ENCODE measurements at places on chromosomes 2 and 18.

DNA sequence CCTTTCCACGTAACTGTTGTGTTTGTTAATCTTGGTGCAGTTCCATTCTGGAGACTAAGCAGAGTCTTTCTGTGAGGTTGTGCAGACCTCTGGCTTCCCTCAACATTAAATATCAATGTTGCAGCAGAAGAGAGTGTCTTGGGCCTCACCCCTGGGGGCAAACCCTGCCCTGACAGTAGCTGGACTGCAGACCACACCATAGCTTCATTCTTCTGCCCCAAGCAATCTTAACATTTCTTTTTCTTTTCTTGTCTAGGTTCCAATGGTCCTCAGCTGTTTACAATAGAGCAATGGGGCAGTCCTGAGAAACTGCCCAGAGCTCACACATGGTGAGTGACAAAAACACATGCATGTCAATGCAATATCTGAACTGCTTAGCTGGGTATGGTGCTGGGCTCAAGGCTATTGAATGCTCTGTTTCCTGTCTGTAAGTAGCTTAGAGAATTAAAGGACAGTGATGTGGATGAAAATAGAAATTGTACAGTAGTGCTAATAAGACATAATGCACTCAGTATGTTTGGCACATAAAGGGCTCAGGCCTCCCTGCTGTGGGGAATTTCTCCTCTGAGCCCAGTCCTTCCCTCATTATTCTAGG is 237.6 kb downstream of the ALPK2 start:
- no peaks in the 10 kb centered on the region for H3K36me3 ChIP-seq
- DNase-seq, result no peak
- no peaks in the 10 kb centered on the region for H3K27me3 ChIP-seq

DNA sequence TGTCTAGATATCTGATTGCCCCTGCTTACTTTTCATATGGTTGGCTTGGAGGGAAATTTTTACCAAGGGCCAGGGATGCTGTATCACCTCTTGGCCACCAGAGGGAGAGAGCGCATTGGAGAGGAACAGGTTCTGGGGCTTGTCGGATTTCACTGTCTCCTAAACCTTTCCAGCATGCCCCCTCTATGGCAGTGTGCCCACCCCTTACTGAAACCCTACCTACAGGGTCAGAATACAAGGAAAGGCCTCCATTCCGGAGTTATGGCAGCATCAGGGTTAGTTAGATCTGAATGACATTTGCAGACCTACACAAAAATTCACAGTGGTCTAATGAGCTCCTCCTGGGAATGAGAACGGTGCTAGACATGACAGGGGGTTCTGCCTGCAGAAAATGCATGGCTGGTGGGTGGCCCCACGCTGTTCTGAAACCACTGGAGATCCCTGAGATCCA is 5.8 kb downstream of the SLC14A2 start:
- no peaks in the 10 kb centered on the region for H3K36me3 ChIP-seq
- no peaks in the 10 kb centered on the region for H3K4me1 ChIP-seq
- no peaks in the 10 kb centered on the region for H3K27me3 ChIP-seq
- H3K4me3 ChIP-seq, result no peak overlapping the region
- DNase-seq, result peak; percentile 22

- no peak overlapping the region for H3K4me3 ChIP-seq
- H3K4me1 ChIP-seq, result peaks cover 13% of the 10 kb centered on the region
- no peak overlapping the region for H3K27ac ChIP-seq
- H3K27me3 ChIP-seq, result no peaks in the 10 kb centered on the region
Measured at GRCh38 chr2:30565851-30566358, 118.9 kb downstream of the LCLAT1 start.

DNA sequence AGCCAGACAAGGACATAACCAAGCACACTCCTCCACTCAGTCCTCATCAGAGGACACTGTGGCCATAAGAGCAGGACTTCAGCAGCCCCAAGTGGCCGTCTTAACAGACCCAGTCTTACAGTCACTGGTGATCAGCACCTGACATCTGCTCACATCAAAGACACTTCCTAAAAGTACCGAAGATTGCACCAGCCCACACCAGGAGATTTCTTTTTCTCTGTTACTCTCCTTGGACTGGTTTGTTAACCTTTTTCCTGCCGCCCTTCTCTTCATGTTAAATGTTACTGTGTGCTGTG is 44.1 kb downstream of the MRPS5 start:
- no peak for DNase-seq
- peak overlapping the region; percentile 42 for H3K4me3 ChIP-seq
- peak overlapping the region; percentile 59 for H3K27ac ChIP-seq
- no peaks in the 10 kb centered on the region for H3K36me3 ChIP-seq

- H3K36me3 ChIP-seq, result peaks cover 29% of the 10 kb centered on the region
- DNase-seq, result no peak
- H3K27ac ChIP-seq, result no peak overlapping the region
Measured at GRCh38 chr18:35123811-35124210, 82.6 kb downstream of the MAPRE2 start.

- H3K27me3 ChIP-seq, result no peaks in the 10 kb centered on the region
- DNase-seq, result no peak
- H3K27ac ChIP-seq, result no peak overlapping the region
- no peaks in the 10 kb centered on the region for H3K36me3 ChIP-seq
- no peaks in the 10 kb centered on the region for H3K4me1 ChIP-seq
Measured at GRCh38 chr2:150165988-150166312, 321.5 kb downstream of the RND3 start.

GRCh38 chr2:204608237-204608939 is 63.1 kb downstream of the PARD3B start:
- DNase-seq, result no peak
- H3K4me3 ChIP-seq, result no peak overlapping the region
- H3K4me1 ChIP-seq, result no peaks in the 10 kb centered on the region
- H3K36me3 ChIP-seq, result no peaks in the 10 kb centered on the region
- H3K27ac ChIP-seq, result no peak overlapping the region

DNA sequence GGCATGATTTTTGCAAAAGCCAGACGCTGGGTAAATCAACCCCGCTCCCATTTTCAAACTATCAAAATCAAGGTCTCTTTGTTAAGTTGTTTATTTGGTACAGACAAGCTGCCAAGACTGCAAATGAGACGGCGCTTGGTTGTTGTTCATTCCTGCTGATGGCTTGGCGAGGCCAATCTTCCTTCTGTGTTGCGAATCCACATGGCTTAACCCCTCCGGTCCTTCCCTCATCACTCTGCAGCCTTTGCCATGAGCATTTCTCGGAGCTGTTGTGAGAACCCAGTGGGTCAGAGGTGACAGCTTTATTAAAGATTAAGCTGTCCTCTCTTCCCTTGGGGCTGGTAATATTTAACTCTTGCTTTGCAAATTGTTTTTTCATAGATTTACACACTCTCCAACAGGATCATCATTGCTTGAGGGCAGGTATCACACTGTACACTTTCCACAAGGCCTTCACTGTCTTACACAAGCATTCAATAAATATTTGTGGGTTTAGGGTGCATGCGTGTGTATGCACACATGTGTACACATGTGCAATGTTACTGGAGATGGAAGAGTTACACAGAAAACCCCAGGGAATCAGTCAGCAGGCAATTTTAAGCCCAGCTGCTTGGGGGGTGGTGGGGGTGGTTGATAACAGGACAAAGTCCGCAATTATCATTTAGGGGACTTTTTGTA is 27.8 kb upstream of the KCNF1 start:
- no peak overlapping the region for H3K27ac ChIP-seq
- H3K4me3 ChIP-seq, result no peak overlapping the region
- no peaks in the 10 kb centered on the region for H3K4me1 ChIP-seq
- peaks cover 6% of the 10 kb centered on the region for H3K27me3 ChIP-seq

DNA sequence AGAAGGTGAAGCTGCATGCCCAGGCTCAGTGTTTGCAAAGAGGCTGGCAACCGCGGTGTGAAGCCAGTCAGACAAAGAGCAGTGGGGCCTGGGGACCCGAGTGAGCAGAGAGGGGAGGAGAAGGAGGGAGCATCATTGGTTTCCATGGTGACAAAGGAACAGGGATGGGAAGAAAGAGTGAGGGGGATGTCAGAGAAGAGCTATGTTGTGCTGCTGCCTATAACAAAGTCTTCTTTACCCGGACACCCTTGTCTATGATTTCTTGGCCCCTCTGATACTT is 14.5 kb downstream of the TMEM247 start:
- peaks cover 3% of the 10 kb centered on the region for H3K27me3 ChIP-seq
- no peaks in the 10 kb centered on the region for H3K36me3 ChIP-seq
- DNase-seq, result no peak
- no peak overlapping the region for H3K27ac ChIP-seq
- no peak overlapping the region for H3K4me3 ChIP-seq
- peaks cover 7% of the 10 kb centered on the region for H3K4me1 ChIP-seq

- peak overlapping the region; percentile 8 for H3K27ac ChIP-seq
- DNase-seq, result no peak
- no peak overlapping the region for H3K4me3 ChIP-seq
- H3K4me1 ChIP-seq, result peaks cover 12% of the 10 kb centered on the region
- H3K27me3 ChIP-seq, result no peaks in the 10 kb centered on the region
Measured at GRCh38 chr18:79379251-79379905, 16.4 kb upstream of the NFATC1 start.

DNA sequence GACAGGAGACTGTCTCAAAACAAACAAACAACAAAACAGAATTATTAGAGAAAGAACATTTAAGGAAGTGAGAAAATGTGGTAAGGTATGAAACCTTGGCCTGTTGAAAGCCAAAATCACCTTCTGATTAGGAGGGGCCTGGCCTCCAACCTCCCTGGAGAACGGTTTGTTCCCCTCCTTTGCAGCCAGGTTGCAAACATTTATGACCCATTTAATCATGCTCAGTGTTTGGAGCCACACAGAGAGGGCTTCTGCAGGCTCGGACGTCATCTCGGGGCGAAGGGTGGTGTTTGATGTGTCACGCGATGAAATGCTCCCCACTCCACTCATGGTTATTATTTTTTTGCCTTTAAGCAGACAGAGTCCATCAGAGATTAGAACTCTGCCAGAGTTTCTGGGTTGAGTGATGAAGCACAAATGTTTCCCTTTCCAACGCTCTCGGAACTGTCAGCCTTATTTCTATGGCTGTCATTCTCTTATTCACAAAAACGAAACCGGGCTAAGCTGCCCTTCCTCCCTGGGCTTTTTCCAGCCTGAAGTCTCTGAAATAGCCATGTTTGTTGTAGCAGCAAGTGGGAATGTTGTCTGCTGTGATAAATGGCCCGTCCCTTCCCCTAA is 33.6 kb upstream of the ROCK2 start:
- H3K27me3 ChIP-seq, result no peaks in the 10 kb centered on the region
- H3K4me3 ChIP-seq, result no peak overlapping the region
- no peaks in the 10 kb centered on the region for H3K4me1 ChIP-seq
- H3K27ac ChIP-seq, result no peak overlapping the region
- no peak for DNase-seq

DNA sequence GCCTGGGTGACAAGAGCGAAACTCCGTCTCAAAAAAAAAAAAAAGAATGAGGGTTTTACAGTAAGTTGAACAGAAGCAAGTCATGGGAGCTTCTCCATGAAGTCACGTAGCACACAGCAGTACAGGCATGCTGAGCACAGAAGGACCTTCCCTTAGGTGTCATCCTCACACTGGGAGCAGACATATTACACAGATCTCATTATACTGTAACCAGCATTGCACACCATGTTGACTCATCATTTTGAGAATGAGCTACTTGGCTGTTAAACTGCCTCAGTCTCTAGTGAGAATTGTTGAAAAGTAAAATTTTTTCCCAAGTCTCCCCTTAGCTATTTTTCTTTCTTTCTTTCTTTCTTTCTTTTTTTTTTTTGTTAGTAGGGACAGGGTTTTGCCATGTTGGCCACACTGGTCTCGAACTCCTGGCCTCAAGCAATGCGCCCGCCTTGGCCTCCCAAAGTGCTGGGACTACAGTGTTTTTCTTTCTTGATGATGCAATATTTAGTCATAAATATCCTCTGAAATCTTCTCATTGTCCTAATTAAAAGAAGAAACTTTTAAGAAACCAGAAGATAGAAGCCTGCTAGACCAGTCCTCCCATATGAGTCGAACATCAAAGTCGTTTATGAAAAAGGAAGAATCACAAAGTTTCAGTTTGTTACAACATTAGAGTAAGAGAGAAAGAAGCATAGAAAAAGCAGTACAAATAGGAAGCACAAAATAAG is 37.9 kb upstream of the PPP1CB start:
- H3K27me3 ChIP-seq, result no peaks in the 10 kb centered on the region
- no peak for DNase-seq
- peak overlapping the region; percentile 33 for H3K27ac ChIP-seq
- no peak overlapping the region for H3K4me3 ChIP-seq
- H3K4me1 ChIP-seq, result peaks cover 32% of the 10 kb centered on the region

GRCh38 chr2:2164326-2164917 is 166.7 kb downstream of the MYT1L start:
- no peaks in the 10 kb centered on the region for H3K27me3 ChIP-seq
- DNase-seq, result no peak
- H3K27ac ChIP-seq, result no peak overlapping the region
- peaks cover 4% of the 10 kb centered on the region for H3K4me1 ChIP-seq
- H3K4me3 ChIP-seq, result no peak overlapping the region
- H3K36me3 ChIP-seq, result no peaks in the 10 kb centered on the region

All from activated naive CD8-positive, alpha-beta T cell treated with anti-CD3 and anti-CD28 coated beads, Interleukin-2, amount 50 U/mL, for 24 hours (primary cell).